ENCODE measurements at places on chromosomes 3 and 15. TPM values are rescaled to one million over a fixed set of nuclear protein-coding genes. Genes with fewer than 3 reads are reported as not detected.

Gene LMOD3
- 193 TPM for total RNA-seq

Gene COL6A5
- total RNA-seq = not detected

Gene CFAP161
- total RNA-seq = not detected

Gene KPNA1
- total RNA-seq = 180 TPM

Gene CD200
- total RNA-seq = 1.5 TPM

Gene GTPBP8
- 15.4 TPM for total RNA-seq

Gene LRRC15
- total RNA-seq = not detected

Gene RBPMS2
- 1.9 TPM for total RNA-seq

Gene PRKAR2A
- total RNA-seq = 97.6 TPM

Gene SLC12A1
- not detected for total RNA-seq

Gene ONECUT1
- not detected for total RNA-seq

Gene CCR8
- total RNA-seq = not detected

Gene ECE2
- total RNA-seq = not detected
